Neural progenitor cell (in vitro differentiated cells): ENCODE measurements at places on chromosomes 4 and X.

DNA sequence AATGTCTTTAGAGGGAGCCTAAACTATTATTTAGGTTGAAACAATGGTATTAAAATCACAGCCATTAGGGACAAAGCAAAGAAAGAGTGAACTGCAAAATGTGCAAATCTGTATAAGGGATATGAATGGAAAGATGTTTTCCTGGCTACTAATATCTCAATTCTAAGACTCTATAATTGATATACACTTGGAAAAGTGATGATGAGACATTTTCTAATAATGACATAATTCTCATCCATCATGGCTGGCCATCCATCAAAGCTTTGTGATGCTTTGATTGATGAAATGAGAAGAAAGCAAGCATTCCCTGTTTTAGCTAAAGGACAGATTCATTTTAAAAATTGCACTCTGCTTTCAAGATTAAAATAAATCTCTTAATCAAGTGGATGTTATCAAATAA lies 965.5 kb upstream of the IGFBP7 start:
- no peak overlapping the region for H3K27ac ChIP-seq
- no peaks in the 10 kb centered on the region for H3K27me3 ChIP-seq
- no peaks in the 10 kb centered on the region for H3K4me1 ChIP-seq
- H3K36me3 ChIP-seq = no peaks in the 10 kb centered on the region
- H3K4me3 ChIP-seq = no peak overlapping the region
- no peak for DNase-seq

DNA sequence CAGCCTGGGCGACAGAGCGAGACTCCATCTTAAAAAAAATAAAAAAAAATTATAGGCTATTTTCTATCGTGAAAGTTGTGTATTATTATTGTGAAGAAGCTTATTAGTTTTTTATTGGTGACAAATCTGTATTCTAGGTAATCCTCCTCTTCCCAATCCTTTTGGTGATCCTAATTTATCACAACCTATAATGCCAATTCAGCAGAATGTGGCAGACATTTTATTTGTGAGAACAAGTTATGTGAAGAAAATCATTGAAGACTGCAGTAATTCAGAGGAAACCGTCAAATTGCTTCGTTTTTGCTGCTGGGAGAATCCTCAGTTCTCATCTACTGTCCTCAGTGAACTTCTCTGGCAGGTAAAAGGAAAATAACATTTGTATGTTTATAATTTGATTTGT lies 109.4 kb upstream of the DDX3X start:
- H3K36me3 ChIP-seq = peaks cover 24% of the 10 kb centered on the region
- no peak overlapping the region for H3K4me3 ChIP-seq
- no peaks in the 10 kb centered on the region for H3K27me3 ChIP-seq
- no peak overlapping the region for H3K27ac ChIP-seq
- DNase-seq = no peak

DNA sequence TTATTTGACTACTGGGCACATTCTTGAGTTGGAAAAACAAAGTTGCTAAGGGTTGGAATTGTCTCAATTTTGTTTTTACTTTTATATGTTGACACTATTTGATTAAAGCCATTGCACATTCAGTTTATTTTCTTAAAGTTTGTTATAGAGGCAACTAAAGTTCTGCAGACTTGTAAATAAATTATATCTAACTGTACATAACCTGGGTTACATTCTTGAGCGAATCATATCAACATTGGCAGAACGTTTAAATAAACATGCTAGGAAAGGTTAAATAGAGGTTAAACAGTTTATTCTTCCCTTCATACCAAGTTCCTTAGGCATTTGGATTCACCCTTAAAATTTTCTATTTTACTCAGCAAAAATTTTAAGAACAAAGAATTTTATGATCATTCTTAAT lies 74.5 kb downstream of the UCHL1 start:
- no peak for DNase-seq
- no peaks in the 10 kb centered on the region for H3K27me3 ChIP-seq
- H3K4me3 ChIP-seq = no peak overlapping the region
- no peak overlapping the region for H3K27ac ChIP-seq

- H3K27me3 ChIP-seq = no peaks in the 10 kb centered on the region
- H3K4me3 ChIP-seq = no peak overlapping the region
- DNase-seq = no peak
- no peaks in the 10 kb centered on the region for H3K36me3 ChIP-seq
These were observed 160.0 kb downstream of the HNRNPD start for GRCh38 chr4:82213485-82214417.

DNA sequence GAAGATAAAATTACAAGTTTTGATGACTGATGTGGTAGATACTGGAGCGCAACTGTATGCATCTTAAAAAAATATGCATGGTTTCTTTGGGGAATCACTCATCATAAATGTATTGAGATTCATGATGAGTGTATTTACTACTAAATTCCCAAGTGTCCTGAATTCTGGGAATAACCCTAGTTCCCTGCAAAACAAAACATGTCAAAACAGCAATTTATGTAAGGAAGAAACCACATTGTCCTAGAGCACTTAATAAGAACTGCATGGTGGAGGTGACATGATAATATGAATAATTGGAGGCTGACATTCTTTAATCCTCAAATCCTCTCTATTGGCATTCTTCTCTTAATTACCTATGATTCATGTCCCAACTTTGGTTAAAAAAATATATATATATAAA lies 1804.7 kb downstream of the STIM2 start:
- DNase-seq = no peak
- H3K36me3 ChIP-seq = no peaks in the 10 kb centered on the region
- H3K4me1 ChIP-seq = no peaks in the 10 kb centered on the region
- H3K27ac ChIP-seq = no peak overlapping the region

DNA sequence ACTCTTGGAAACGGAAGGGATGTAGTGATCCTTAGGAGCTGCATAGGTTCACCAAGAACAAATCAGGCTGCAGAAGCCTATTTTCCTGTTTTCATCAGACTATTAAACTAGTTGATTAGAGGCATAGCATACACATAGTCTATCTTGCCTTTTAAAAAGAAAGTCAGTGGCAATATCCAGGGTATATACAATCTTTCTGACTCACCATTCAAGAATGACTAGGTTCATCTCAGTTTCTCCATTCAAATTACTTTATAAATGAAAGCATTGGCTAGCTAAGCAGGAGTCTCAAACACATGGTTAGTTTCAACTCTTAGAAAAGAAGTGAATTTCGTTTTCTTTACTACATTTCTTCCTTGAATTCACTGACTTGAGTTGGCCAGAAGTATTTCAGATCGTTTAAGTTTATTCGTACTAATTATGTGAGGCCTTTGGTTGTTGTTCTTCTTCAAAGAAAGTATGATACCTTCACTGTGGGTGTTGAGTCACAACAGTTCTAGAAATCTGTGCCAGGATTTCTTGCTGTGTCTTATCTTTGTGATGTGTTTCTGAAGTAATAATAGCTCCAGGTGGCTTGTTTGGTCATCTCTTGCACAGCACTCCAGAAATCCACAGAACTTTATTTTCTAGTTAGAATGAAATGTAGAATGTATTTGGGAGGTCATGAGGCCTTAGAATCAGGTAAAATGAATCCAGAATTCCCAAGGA lies 88.2 kb downstream of the AWAT2 start:
- no peak for DNase-seq
- H3K27me3 ChIP-seq = no peaks in the 10 kb centered on the region
- H3K27ac ChIP-seq = no peak overlapping the region
- H3K4me1 ChIP-seq = no peaks in the 10 kb centered on the region
- no peak overlapping the region for H3K4me3 ChIP-seq
- H3K36me3 ChIP-seq = no peaks in the 10 kb centered on the region

DNA sequence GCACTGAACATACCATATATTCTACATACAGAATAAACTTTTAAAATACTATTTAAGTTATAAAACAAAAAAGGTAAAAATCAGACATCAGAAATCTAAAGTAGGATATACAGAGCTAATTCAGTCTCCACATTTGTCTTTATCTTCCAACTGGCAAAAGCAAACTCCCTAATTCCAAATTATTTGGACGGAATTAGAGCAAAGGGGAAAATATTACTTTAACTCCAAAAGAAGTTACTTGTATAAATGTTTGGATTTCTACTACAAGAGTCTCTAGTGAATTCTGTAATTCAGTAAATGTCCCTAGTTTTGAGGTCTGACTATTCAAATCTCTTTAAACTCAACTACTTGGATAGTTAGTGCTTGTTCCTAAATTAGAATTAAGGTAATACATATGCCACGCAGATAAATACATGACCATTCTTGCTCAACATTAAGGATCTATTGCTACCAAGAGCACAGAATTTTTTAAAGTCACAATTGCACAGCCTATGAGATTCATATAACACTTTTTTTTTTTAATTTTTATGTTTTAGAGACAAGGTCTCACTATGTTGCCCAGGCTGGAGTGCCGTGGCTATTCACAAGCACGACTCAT lies 7.3 kb downstream of the ZNF280C start:
- peaks cover 15% of the 10 kb centered on the region for H3K36me3 ChIP-seq
- H3K27me3 ChIP-seq = no peaks in the 10 kb centered on the region
- no peak overlapping the region for H3K4me3 ChIP-seq
- no peak for DNase-seq
- no peak overlapping the region for H3K27ac ChIP-seq

DNA sequence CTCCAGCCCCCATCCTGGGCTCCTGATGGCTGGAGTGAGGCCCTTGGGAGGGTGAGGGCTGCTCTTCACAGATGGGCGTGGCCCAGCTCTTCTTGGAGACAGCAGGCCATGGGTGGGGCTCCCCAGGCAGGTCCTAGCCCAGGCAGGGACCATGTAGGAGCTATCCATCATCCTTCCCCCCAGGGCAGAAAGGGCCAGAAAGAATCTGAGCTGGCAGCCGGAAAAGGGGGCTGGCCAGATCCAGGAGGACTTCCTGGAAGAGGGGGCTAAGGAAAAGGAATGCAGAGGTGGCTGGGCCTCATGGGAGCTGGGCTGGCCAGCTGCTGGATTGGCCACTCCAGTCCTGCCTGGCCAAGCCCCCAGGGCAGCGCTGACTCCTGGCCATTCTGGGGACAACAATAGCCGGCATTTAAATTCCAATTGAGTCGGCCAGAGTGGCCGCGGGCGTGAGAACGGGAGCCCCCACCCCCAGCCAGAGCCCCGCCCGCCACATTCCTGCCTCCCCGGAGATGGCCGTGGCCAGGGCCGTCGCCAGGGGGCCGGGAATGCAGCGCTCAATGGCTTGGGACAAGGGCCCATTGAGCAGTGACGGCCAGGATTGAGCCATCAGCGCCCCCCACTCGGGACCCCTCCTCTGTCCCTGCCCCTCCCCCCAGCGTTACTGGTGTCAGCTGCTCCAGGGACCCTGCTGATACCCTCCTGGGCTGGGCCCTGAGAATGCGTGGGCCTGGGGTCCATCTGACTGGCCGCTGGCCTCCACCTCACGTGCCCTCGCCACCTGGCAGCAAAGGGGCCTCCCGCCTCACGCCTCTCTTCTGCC lies 15.1 kb upstream of the FGFR3 start:
- peak overlapping the region; percentile 74 for H3K27ac ChIP-seq
- H3K36me3 ChIP-seq = no peaks in the 10 kb centered on the region
- H3K4me3 ChIP-seq = no peak overlapping the region
- no peaks in the 10 kb centered on the region for H3K27me3 ChIP-seq
- DNase-seq = peak; percentile 97

- H3K4me3 ChIP-seq = no peak overlapping the region
- no peaks in the 10 kb centered on the region for H3K4me1 ChIP-seq
- no peak overlapping the region for H3K27ac ChIP-seq
- DNase-seq = no peak
These were observed 64.1 kb downstream of the TNIP2 start for GRCh38 chr4:2691952-2692435.

- no peaks in the 10 kb centered on the region for H3K4me1 ChIP-seq
- no peak overlapping the region for H3K27ac ChIP-seq
- no peak overlapping the region for H3K4me3 ChIP-seq
- no peaks in the 10 kb centered on the region for H3K36me3 ChIP-seq
These were observed 179.6 kb downstream of the KDR start for GRCh38 chr4:54945838-54946237.

- no peak overlapping the region for H3K4me3 ChIP-seq
- peaks cover 13% of the 10 kb centered on the region for H3K4me1 ChIP-seq
- no peak for DNase-seq
These were observed 17.6 kb downstream of the TRIM61 start for GRCh38 chr4:164959896-164960295.

GRCh38 chrX:9611436-9612145 lies 146.7 kb downstream of the TBL1X start:
- peaks cover 10% of the 10 kb centered on the region for H3K4me1 ChIP-seq
- H3K4me3 ChIP-seq = no peak overlapping the region

GRCh38 chrX:68732906-68733493 lies 85.5 kb downstream of the STARD8 start:
- H3K4me3 ChIP-seq = no peak overlapping the region
- no peaks in the 10 kb centered on the region for H3K4me1 ChIP-seq
- H3K27me3 ChIP-seq = no peaks in the 10 kb centered on the region
- H3K27ac ChIP-seq = no peak overlapping the region
- no peaks in the 10 kb centered on the region for H3K36me3 ChIP-seq
- DNase-seq = peak; percentile 76

DNA sequence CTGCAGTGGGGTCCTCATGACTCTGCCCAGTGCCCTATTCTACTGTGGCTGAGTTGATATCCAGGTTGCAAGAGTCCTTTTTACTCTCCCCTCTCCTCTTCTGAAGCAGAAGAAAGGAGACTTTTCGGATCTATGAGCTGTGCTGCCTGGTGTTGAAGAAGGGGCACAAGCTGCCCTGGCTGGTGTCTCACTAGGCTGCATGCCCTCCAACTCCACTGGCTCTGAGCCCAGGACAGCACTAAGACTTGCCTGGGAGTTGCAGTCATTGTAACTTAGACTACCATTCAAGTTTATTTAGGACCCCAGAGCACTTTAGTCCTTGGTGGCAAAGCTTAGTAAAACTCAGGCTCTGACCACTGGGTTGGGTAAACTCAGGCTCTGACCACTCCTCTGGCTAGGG lies 89.4 kb downstream of the GABRB1 start:
- H3K27ac ChIP-seq = no peak overlapping the region
- no peaks in the 10 kb centered on the region for H3K36me3 ChIP-seq
- H3K27me3 ChIP-seq = no peaks in the 10 kb centered on the region
- no peak for DNase-seq
- H3K4me1 ChIP-seq = no peaks in the 10 kb centered on the region

- no peak overlapping the region for H3K4me3 ChIP-seq
- H3K36me3 ChIP-seq = no peaks in the 10 kb centered on the region
- no peak for DNase-seq
- H3K27ac ChIP-seq = no peak overlapping the region
- no peaks in the 10 kb centered on the region for H3K4me1 ChIP-seq
These were observed 38.2 kb downstream of the DMP1 start for GRCh38 chr4:87688316-87688715.
